IMR-90 (cell line): ENCODE measurements at places on chromosomes 5 and 9. TPM values are rescaled to one million over a fixed set of nuclear protein-coding genes. Genes with fewer than 3 reads are reported as not detected.

- peak; percentile 77 for DNase-seq
Measured at GRCh38 chr9:37197158-37198038, 77.0 kb downstream of the ZCCHC7 start.

DNA sequence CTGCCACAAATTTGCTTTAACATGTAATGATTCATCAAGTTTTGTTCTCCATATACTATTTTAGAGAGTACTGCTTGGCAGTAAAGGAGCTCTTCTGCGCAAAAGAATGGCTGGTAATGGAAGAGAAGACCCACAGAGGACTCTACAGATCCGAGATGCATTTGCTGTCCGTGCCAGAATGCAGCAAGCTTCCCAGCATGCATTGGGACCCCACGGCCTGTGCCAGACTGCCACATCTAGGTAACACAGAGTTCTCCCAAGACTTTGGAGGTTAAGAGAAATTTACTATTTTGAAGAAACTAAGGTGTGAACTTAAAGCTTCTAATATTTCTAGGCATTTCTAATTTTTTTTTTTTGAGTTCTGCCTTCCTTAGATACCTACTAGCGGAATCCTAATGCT lies 107.1 kb downstream of the MUSK start:
- DNase-seq: no peak

Gene MYMK
- polyA plus RNA-seq: not detected in 2 replicates

Gene CATSPER3
- polyA plus RNA-seq: 0.12 TPM in 1 of 2 replicates, not detected in the other
